ENCODE measurements at places on chromosomes 2 and 18. TPM values are rescaled to one million over a fixed set of nuclear protein-coding genes. Genes with fewer than 3 reads are reported as not detected.

DNA sequence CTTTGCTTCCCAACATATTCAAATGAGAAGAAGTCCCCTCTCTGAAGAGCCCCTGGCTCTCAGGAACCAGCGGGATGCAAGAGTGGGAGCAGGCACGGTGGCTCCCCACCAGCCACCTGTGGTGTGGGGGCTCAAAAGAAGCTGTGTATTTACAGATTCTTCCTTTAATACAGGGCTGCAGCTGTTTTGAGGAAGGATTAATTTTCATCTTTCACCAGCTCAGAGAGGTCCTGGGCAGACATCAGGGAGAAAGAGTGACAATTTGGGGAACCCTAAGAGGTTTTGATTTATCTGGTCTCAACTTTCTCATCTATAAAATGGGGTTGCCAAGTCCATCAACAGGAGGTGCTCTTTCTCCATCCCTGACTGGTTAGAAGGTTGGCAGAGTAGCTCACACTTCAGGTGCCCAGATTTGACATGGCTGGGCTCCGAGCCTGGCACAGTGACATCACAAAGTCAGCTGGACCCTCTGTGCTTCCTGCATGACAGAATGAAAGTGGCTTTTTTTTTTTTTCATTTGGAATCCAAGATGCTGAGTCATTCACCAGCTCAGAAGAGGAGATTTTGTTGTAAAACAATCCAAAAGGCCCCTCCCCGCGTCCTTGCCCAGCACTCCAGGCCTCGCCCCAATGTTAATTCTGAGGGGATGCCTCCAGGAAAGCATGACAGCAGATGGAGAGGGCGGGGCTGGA lies 15.5 kb upstream of the SIX2 start:
- DNase-seq: no peak

- no peak for DNase-seq
These were observed 125.2 kb downstream of the UBE2E3 start for GRCh38 chr2:181105562-181105961.

- DNase-seq: peak; percentile 25
These were observed 45.4 kb downstream of the CHN1 start for GRCh38 chr2:174959787-174960186.

DNA sequence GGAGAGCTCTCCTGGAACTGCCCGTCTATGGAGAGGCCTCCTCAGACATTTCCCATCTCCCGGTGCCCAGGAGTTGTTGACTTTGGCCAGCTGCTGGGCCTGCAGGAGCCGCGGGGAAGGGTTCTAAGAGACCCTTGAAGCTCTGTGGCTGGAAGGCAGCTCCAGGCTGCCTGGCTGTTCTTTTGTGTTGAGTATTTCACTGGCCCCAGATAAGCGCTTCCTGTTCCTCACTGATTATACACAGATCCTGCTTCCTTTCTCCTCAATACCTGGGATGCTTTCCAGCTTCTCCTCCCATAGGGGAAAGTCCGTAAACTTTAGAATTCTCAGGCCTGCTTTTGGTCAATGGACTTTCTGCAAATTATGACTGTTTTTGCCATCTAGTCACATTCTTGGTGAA lies 57.8 kb downstream of the TGOLN2 start:
- no peak for DNase-seq

GRCh38 chr2:160680294-160680693 lies 186.7 kb upstream of the RBMS1 start:
- no peak for DNase-seq

- DNase-seq: no peak
These were observed 1129.9 kb upstream of the GYPC start for GRCh38 chr2:125526093-125526492.

SFT2D3 gene
- 6.4 TPM for total RNA-seq

OXER1 gene
- total RNA-seq: not detected

GRCh38 chr18:9280849-9281248 lies 53.7 kb upstream of the TWSG1 start:
- DNase-seq: no peak

NT5C1B gene
- not detected for total RNA-seq

DNA sequence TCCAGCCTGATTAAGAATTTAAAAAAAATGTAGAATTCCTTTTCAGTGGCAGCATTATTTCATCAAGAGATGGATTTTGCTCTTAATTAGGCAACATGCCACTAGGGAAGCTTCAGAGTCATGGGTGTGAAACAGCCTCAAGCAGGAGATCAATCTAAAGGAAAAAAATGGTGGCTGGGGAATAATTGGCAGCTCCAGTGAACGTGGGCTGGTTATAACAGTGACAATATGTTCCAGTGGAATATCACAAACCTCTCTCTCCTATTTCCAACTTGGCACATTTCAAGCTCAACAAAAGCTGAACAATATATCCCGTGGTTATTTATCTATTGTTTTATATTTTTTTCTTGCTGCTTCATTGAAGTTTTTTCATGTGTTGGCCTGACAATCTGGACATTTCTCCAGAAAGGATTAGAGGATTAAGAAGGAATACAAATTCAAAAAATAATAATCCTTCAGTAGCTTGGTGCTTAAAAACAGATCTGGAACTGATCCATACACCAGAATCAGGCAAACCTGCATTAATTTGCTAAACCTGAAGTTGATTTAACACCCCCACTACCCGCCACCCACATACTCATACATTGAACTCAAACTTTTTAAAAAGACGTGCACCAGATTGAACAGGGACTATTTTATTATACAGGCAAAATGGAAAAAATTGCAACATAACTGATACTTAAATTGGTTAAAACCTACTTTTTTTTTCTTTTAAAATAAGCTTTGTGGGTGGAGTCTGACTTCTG lies 255.9 kb upstream of the SPRED2 start:
- DNase-seq: no peak
